Left colon (tissue), 2 donors: ENCODE measurements at places on chromosomes 11 and 22.

DNA sequence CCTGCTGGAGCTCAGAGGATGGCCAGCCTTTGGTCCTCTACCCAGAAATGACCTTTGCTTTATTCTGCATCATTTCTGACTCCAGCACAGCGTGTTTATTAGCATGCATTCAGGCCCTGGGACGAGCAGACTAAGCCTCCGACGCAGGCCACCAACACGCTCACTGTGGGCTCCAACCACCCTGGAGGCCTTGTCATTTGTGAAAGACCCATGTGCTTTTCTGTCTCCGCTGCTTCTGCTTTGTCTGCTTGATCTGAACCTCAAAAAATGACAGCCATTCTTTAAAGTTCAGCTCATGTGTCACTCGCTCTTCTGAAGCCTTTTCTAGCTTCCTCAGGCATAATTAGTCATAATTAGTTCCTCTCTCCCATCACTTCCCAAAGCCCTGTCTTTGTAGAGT is 109.1 kb upstream of the TIMP3 start:
- no peak for DNase-seq

- no peak for DNase-seq
Observed at GRCh38 chr11:5368502-5369043, 15.0 kb upstream of the OR51M1 start.

DNA sequence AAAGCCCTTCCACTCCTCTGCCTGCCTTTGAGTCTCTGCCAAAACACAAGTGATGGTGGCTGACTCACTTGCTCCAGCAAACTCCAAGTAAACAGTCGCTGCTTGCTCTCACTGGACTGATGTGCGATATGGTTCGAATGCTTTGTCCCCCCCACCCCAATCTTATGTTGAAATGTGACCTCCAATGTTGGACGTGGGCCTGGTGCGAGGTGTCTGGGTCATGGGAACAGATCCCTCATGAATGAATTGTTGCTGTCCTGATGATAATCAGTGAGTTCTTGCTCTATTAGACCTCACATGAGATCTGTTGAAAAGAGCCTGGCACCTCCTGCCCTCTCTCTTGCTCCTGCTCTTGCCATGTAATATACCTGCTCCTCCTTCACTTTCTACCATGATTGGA is 747.9 kb downstream of the OPCML start:
- DNase-seq: no peak

DNA sequence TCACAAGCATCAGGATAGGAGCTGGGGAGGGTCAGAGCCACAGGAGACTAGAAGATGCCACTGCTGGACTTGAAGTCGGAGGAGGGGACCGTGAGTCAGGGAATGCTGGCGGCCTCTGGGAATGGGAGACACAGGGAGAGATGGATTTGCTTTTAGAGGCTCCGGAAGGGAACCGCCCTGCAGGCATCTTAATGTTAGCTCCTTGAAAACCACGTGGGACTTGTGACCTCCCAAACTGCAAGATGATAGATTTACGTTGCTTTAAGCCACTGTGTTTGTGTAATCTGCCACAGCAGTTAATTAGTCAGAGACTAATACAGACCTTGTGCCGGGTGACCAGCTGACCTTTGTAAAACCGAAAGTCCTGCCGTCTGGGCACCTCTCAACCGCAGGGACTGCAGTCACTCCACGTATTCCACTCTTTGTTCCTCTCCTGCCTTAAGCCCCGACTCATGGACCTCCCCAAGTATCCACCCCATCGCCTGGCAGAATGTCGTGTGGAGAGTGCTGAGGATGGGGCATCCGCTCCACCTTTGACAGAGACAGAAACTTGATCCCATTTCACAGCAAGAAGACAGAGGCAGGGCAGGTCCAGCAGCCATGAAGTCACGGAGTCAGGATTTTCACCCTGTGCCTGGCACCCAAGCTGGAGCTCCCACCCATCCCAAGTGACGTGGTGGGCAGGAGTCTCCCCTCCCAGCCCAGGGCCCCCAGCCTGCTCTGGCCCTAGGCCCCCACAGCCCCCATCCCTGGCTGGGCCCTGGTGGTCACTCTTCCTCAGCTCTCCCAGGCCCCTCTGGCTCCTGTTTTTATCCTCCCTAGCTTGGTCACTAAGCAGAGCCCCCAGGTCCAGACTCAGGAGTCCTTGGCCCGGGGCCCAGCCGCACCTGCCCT is 19.4 kb upstream of the CTSD start:
- no peak for DNase-seq

- no peak for DNase-seq
Observed at GRCh38 chr22:26023104-26023775, 146.0 kb upstream of the SEZ6L start.

- DNase-seq: no peak
Observed at GRCh38 chr11:121582296-121582695, 129.5 kb upstream of the SORL1-AS1 start.

GRCh38 chr11:88178191-88178590 is 2.9 kb upstream of the RAB38 start:
- DNase-seq: no peak

- no peak for DNase-seq
Observed at GRCh38 chr11:64729851-64730382, 6.9 kb upstream of the NRXN2 start.

GRCh38 chr22:24180316-24181087 is 785 bp upstream of the SUSD2 start:
- no peak for DNase-seq

- DNase-seq: no peak
Observed at GRCh38 chr22:20092477-20092854, 12.4 kb downstream of the DGCR8 start.

GRCh38 chr22:44392446-44392921 is 79.7 kb upstream of the SHISAL1 start:
- DNase-seq: peak; percentile 5

GRCh38 chr22:26734339-26735018 is 77.1 kb downstream of the MIAT start:
- DNase-seq: no peak

DNA sequence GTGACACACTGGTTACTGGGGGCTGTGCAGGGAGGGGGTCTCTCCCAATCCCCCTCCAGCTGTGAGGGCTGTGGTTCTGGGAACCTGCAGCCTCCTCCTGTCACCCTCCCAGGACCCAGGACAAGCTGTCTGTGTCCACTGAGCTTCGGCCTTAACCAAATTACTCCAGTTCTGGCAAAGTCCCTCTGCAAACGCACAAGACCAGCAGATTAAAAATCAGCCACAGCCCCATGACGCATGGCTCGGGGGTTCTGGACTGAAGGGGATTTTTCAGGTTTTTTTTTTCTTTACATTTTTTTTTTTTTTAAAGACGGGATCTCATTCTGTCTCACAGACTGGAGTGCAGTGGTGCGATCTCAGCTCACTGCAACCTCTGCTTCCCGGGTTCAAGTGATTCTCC is 32.2 kb upstream of the A4GALT start:
- DNase-seq: no peak

DNA sequence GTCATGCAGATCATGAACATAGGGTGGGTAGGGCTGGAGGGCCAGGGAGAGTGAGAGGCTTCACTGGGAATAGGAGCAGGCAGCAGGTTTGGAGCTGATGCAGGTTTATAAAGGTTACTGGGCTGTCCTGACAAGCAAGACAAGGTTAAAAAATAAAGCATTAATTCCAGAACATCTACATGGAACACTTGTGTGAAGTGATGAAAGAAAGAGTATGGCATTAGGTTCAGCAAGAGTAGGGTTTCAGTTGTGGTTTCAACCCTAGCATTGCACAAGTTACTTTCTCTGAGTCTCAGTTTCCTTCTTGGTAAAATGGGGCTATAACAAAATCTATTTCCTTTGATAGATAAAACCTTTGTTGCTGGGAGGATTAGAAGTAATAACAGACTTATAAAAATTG is 114.6 kb upstream of the SESN3 start:
- no peak for DNase-seq

- DNase-seq: no peak
Observed at GRCh38 chr22:40764763-40765441, 54.2 kb downstream of the SLC25A17 start.

DNA sequence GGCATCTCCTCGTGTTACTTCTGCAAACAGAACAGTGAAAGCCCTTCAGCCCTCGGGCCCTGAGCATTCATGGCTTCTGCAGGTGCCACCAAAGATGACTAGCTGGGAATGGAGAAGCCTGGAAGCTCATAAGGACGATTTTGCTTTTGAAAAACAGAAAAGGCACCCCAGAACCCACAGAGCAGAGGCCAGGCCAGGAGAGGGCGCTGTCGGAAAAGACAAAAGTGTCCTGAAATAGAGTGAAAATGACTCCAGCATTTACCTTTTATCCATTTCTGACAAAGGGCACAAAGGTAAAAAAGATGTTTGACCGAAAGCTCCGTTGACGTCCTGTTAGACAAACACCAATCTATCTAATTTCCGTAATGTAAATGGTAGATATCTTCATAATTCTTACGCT is 37.6 kb downstream of the ZNF195 start:
- DNase-seq: no peak

DNA sequence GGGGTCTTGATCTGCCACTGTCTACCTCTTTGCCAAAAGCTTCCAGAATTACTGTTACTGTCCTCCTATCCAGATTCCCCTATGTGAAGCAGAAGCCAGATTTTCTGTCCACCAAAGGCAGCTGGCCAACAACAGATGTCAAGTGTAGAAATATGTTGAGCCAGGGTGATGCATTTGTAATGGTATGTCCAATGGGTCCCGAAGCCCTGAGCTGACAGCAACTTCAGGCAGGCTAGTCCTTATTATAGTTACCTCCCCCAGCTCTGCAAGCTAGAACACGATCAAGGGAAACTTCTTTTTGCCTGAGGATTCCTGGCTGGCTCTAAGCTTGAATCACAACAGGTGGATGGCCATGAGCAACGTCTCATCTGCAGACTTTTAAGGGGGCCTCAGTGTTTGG is 10.2 kb downstream of the PAMR1 start:
- no peak for DNase-seq

- no peak for DNase-seq
Observed at GRCh38 chr11:63829823-63830489, 9.0 kb upstream of the MARK2 start.

DNA sequence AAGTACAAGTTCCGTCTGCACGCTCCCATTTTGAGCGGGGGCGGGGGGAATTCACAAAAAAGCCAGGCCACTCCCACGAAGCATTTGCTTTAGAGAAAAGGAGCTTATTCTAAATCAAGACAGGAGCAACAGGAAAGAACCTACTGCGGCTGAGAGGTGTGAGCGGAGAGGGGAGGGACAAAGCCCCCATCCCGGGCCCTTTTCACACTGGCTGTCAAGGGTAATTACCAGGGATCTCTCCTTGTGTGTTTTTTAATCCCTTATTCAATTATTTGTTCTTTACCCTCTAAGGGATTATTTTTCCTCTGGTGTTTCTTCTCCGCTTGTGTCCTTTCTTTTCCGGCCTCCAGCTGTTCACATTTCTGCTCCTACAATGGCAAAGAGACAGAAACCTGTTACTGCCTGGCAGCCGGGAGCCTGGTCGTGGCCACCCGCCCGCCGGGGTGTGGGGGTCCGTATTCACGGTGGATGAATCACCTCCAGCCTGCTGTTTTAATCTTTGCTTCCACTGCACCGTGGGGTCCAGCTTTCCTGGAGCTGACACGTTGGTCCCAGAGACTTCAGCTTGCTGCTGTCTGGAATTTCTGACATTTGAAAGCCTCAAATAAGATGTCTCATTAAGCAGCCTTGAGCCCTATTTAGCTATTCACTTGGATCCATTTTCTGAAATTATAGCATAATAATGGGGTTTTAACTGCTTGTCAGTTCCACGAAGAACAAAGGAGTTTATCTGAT is 61.4 kb upstream of the FADD start:
- no peak for DNase-seq

- DNase-seq: peak; percentile 64
Observed at GRCh38 chr11:61353131-61354067, 8.3 kb downstream of the CYB561A3 start.

DNA sequence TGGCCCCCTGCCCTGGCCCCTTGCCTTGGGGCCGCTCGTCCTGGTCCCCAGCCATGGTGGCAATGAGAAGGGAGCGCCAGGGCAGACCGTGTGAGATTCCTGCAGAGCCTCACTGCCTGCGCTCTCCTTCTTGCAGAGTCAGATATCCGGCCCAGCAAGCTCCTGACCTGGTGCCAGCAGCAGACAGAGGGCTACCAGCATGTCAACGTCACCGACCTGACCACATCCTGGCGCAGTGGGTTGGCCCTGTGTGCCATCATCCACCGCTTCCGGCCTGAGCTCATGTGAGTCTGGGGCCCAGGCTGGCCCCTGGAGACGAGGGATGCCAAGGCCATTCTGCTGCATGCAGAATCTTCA is 114.1 kb downstream of the MICAL2 start:
- peak; percentile 77 for DNase-seq

GRCh38 chr11:28383456-28383855 is 275.3 kb downstream of the METTL15 start:
- DNase-seq: no peak

- no peak for DNase-seq
Observed at GRCh38 chr11:126072141-126072741, 9.6 kb upstream of the CDON start.

DNA sequence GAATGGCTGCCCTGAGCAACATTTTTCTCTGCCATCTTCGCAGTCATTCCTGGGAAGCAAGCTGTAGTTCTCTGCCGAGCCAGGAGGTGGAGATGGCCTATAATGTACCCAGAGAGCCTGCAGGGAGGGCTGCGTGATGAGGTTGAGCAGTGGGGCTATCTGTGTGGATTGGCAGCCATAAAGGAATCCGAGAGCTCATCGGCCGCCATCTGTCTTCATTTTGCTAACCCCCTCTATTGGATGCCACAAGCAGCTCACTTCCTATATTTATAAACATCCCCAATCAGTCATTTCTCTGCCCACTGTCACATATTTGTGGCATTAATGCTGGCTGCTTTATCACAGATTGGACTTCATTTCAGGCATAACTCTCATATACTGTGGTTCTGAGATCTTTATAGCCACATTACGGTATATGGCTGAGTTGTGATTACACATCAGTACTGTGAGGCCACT is 209.5 kb downstream of the NTM start:
- DNase-seq: no peak

GRCh38 chr11:59575505-59575904 is 40.1 kb downstream of the OSBP start:
- no peak for DNase-seq

DNA sequence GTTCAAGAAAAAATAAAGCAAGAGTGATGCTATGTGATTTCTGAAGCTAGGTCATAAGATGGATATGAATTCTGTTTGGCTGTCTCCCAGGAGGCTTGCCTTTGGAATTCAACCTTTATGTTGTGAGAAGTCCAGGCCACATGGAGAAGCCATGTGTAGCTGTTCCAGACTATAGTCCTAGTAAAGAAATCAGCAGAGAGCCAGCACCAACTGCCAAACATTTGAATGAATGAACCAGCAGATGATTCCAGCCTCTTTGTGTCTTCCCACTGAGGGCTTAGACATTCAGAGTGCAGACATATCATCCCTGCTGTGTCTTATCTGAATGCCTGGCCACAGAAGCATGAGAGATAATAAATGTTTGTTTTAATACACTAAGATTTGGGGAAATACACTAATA is 1150.6 kb downstream of the DLG2 start:
- no peak for DNase-seq
